Activated T-cell treated with anti-CD3 and anti-CD28 coated beads, Interleukin-2, amount 50 U/mL, for 72 hours (primary cell): ENCODE measurements at places on chromosomes 16 and 17. TPM values are rescaled to one million over a fixed set of nuclear protein-coding genes. Genes with fewer than 3 reads are reported as not detected.

GRCh38 chr17:20998571-20999043 lies 44.2 kb downstream of the USP22 start:
- H3K36me3 ChIP-seq = no peaks in the 10 kb centered on the region
- H3K27ac ChIP-seq = peak overlapping the region; percentile 73
- H3K27me3 ChIP-seq = no peaks in the 10 kb centered on the region
- H3K4me1 ChIP-seq = peaks cover 29% of the 10 kb centered on the region

The ZNF597 gene
- total RNA-seq = 4.5 TPM

- H3K36me3 ChIP-seq = no peaks in the 10 kb centered on the region
- H3K27me3 ChIP-seq = peaks cover 48% of the 10 kb centered on the region
- peaks cover 16% of the 10 kb centered on the region for H3K4me1 ChIP-seq
- DNase-seq = peak; percentile 31
- peak overlapping the region; percentile 2 for H3K4me3 ChIP-seq
- H3K27ac ChIP-seq = no peak overlapping the region
Measured at GRCh38 chr17:62703261-62703775, 75.8 kb downstream of the MRC2 start.

- H3K27me3 ChIP-seq = peaks cover 9% of the 10 kb centered on the region
- H3K27ac ChIP-seq = no peak overlapping the region
- no peaks in the 10 kb centered on the region for H3K4me1 ChIP-seq
- H3K36me3 ChIP-seq = no peaks in the 10 kb centered on the region
- no peak overlapping the region for H3K4me3 ChIP-seq
Measured at GRCh38 chr16:77918809-77919707, 103.3 kb upstream of the CLEC3A start.
